B cell (primary cell): ENCODE measurements at places on chromosomes 16 and 17. TPM values are rescaled to one million over a fixed set of nuclear protein-coding genes. Genes with fewer than 3 reads are reported as not detected.

- H3K4me3 ChIP-seq, result peak overlapping the region; percentile 22
- H3K27me3 ChIP-seq, result peaks cover 31% of the 10 kb centered on the region
- no peak overlapping the region for H3K27ac ChIP-seq
- no peaks in the 10 kb centered on the region for H3K36me3 ChIP-seq
- DNase-seq, result peak; percentile 56
- peaks cover 27% of the 10 kb centered on the region for H3K4me1 ChIP-seq
Measured at GRCh38 chr16:79598348-79599181, 2.0 kb downstream of the MAF start.

- no peak for DNase-seq
- no peaks in the 10 kb centered on the region for H3K36me3 ChIP-seq
- no peaks in the 10 kb centered on the region for H3K27me3 ChIP-seq
- H3K4me1 ChIP-seq, result no peaks in the 10 kb centered on the region
- H3K4me3 ChIP-seq, result no peak overlapping the region
Measured at GRCh38 chr16:61726125-61726524, 310.1 kb downstream of the CDH8 start.

DNA sequence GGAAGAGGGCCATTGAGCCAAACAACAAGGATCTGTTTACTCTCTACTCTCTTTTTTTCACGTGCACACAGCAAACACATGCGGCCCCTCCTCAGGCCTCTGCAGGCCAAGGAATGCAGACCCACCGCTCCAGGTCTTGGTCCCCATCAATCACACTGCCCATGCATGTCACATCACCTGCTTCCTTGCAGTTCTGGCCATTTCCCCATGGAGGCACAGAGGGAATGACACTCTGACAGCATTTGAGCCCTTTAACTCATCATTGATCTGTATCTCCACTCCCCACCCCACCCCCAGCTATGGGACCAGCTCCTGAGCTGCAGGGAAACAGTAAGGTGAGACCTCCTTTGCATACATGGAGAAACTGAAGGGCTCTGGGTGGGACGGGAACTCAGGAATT is 45.9 kb upstream of the MEIOC start:
- no peak for DNase-seq
- no peak overlapping the region for H3K4me3 ChIP-seq
- no peaks in the 10 kb centered on the region for H3K36me3 ChIP-seq
- H3K27ac ChIP-seq, result no peak overlapping the region
- peaks cover 9% of the 10 kb centered on the region for H3K27me3 ChIP-seq

- no peaks in the 10 kb centered on the region for H3K27me3 ChIP-seq
- no peak overlapping the region for H3K27ac ChIP-seq
- peaks cover 2% of the 10 kb centered on the region for H3K36me3 ChIP-seq
- no peaks in the 10 kb centered on the region for H3K4me1 ChIP-seq
- DNase-seq, result peak; percentile 41
- H3K4me3 ChIP-seq, result no peak overlapping the region
Measured at GRCh38 chr17:78019367-78019975, 61.0 kb downstream of the TNRC6C start.

The CKLF gene
- 43.9 and 53.6 TPM in 2 replicates for polyA plus RNA-seq

The ZNRF1 gene
- 0.25 and 0.27 TPM in 2 replicates for polyA plus RNA-seq

- no peaks in the 10 kb centered on the region for H3K36me3 ChIP-seq
- peaks cover 53% of the 10 kb centered on the region for H3K4me1 ChIP-seq
- no peak overlapping the region for H3K4me3 ChIP-seq
- no peaks in the 10 kb centered on the region for H3K27me3 ChIP-seq
- H3K27ac ChIP-seq, result peak overlapping the region; percentile 29
Measured at GRCh38 chr17:60395508-60396065, 3.7 kb upstream of the USP32 start.

DNA sequence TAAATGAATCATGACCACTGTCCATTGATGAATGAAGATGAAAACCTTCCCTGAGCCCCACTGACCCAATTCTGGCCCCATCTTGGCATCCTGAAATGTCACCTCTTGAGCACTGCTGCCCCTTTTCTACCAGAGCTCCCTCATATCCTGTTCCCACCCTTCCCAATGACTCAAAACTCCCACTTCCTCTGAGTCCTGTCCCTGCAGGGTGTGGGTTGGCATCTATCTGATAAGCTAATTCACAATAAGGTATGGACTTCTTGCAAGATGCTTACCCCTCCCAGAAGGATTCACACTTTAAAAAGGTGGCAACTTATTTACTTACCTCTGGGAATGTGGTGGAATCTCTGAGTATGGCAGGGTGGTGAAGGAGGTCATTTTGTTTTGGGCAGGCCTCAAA is 13.3 kb upstream of the CSNK2A2 start:
- no peak overlapping the region for H3K27ac ChIP-seq
- H3K4me3 ChIP-seq, result no peak overlapping the region
- no peaks in the 10 kb centered on the region for H3K27me3 ChIP-seq

The GGNBP2 gene
- 107 and 167 TPM in 2 replicates for polyA plus RNA-seq

GRCh38 chr17:35129973-35130351 is 8.5 kb downstream of the FNDC8 start:
- DNase-seq, result no peak
- no peak overlapping the region for H3K27ac ChIP-seq
- H3K4me3 ChIP-seq, result no peak overlapping the region
- no peaks in the 10 kb centered on the region for H3K36me3 ChIP-seq
- H3K4me1 ChIP-seq, result no peaks in the 10 kb centered on the region
- H3K27me3 ChIP-seq, result no peaks in the 10 kb centered on the region

DNA sequence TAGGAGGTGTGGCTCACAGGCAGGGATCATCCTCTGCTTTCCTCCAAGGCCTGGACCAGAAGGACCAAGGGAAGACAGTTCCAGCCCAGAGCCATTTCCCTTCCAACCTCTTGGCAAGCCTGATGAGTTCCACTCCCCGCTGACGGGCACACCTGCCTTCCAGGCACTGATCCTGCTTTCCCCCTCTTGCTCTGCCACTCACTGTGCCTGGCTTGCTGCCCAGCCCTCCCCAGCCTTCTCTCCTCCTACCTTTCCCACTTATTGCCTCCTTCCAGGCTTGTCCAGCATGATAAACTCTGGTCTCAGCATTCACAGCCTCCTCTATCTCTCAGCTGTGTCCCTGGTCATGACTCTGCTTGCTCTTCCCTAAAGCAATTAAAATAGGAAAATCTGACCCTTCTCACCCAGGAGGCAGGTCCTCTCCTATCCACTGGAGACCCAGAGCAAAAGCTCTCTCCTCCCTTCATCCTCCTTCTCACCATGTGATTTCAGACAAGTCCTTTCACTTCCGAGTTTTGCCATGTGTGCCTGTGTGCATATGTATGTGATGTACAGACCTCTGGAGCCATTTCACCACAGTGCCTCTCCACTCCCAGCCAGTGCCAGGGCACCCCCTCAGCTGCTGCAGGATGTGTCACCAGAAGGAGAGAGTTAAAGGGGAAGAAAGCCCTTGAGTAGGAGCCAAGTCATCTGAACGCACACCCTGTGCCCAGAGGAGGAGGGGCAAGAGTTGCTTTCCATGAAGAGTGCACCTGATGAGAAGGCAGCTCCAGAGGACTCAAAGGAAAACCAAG is 13.4 kb upstream of the TMEM170A start:
- no peak overlapping the region for H3K27ac ChIP-seq
- no peak for DNase-seq
- no peaks in the 10 kb centered on the region for H3K36me3 ChIP-seq
- H3K27me3 ChIP-seq, result no peaks in the 10 kb centered on the region
- no peaks in the 10 kb centered on the region for H3K4me1 ChIP-seq

The TBC1D3G gene
- polyA plus RNA-seq, result not detected in 2 replicates

The NDEL1 gene
- 30.2 and 40.4 TPM in 2 replicates for polyA plus RNA-seq

GRCh38 chr16:84833144-84833500 is 13.3 kb downstream of the CRISPLD2 start:
- no peak overlapping the region for H3K27ac ChIP-seq
- H3K27me3 ChIP-seq, result no peaks in the 10 kb centered on the region
- no peaks in the 10 kb centered on the region for H3K36me3 ChIP-seq
- no peak for DNase-seq
